Epithelial cell of proximal tubule (primary cell): ENCODE measurements at places on chromosomes 2 and 18.

DNA sequence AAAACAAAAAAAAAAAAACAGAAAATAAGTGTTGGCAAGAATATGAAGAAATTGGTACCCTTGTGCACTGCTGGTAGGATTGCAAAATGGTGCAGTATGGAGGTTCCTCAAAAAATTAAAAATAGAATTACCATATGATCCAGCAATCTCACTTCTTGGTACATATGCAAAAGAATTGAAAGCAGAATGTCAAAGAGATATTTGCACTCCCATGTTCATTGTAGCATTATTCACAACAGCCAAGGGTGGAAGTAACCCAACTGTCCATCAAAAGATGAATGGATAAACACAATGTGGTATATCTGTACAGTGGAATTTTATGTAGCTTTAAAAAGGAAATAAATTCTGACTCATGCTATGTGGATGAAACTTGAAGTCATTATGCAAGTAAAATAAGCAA, 72.8 kb upstream of the POU3F3 start:
- no peak for DNase-seq

- DNase-seq, result no peak
These were observed 65.0 kb upstream of the NYAP2 start for GRCh38 chr2:225334514-225334913.

DNA sequence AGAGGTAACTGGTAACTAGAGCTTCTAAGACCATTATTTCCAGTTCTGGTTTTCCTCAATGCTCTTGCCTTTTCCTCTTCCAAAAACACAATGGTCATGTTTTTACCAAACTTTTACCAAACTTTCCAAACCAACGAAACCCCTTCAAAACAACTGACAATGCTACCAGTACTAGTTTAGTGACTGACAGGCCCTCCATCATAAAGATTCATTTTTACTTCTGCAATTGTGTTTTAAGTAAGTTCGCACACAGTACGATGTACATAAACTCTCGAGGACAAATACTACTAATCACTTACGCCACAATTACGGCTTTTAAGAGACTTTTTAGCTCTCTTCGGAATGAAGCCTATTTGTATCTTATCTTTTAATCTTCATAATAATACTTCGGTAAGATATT, 900 bp downstream of the C18orf32 start:
- no peak for DNase-seq

DNA sequence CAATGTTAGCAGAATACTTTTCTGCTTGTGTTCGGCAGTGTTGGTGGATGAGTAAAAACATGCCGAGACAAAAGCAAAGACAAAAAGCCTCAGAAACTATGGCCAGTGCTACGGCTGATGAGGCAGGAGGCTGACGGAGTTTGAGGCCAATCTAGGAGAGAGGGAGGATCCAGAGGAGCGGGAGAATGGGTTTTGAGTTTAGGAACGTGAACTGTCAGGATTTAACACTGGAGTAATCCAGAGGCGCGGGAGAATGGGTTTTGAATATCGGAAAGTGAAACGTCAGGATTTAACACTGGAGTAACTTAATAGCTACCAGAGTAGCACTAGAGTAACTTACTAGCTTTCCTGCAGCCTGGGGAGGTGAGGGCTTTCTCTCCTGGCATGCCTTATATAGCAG, 37.4 kb downstream of the LYPD6B start:
- DNase-seq, result no peak

DNA sequence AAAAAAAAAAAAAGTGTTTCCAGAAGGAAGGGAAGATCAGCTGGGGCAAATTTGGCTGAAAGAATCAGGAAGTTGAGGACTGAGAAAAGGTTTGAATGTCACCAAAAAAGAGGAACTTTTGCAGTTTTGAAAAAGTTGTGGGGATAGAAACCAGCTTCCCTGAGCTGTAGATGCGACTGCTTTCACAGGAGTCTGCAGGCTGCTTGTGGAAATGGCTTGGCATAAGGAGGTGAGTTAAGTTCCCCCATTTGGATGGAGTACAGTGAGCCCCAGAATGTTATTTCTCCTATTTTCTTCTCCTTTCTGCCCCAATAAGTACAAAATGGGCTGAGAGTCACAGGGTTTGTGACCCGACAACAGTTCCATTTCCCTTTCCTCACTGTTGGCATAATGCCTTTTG, 16.5 kb upstream of the ME2 start:
- DNase-seq, result no peak

DNA sequence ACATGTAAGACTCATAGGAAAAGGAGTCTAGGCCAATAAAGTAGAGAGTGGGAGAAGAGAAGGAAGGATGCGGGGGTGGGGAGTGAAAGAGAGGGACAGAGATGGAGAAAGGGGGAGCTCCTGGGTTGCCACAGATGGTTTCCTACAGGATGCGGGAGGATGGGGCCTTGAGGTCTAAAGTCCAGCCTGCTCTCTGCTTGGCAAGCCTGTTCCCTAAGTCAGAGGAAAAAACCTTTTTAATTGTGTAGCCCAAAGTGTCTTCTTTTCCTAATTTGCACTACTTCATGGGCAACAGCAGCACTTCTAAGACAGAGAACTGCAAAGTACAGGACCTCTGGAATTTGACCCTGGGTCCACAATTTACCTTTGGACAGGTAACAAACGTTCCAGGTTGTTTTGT, 1.4 kb upstream of the FAM110C start:
- DNase-seq, result no peak

GRCh38 chr2:72942881-72943418, 25.6 kb downstream of the EMX1 start:
- no peak for DNase-seq

DNA sequence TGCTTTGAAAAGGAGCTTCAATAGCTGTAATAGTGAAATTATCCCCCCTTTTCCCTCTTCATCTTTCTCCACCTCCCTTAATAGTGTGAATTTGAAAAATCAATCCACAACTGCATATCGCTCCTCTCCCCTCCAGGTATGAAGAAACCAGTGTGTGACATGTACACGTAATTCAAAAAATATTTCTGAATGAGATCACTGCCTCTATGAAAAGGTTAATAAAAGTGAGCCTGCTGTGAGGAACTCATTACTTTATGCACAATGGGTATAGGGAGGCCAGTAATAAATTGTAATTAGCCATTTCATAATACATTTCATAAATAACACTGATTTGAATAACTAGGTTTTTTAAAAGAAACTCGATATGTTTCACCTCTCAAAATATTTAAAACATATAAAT, 209.0 kb upstream of the KYNU start:
- DNase-seq, result no peak

DNA sequence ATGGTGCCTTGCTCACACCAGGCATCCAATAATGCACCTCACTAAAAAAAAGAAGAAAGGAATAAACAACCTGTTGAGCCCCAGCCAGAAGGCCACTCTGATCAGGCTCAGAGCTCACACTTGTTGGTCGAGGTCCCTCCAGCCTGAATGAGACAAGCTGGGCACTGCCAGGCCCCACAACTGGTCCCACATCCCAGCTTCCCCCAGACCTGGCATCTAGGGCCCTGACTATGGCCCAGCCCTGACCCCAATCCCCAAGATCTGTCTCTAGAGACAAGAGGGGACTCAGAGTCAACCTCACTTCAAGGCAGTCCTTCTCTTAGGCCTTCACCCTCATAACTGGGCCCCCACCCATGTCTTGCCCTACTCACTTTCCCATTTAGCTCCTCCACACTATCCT, 22.4 kb downstream of the TEX51 start:
- no peak for DNase-seq

DNA sequence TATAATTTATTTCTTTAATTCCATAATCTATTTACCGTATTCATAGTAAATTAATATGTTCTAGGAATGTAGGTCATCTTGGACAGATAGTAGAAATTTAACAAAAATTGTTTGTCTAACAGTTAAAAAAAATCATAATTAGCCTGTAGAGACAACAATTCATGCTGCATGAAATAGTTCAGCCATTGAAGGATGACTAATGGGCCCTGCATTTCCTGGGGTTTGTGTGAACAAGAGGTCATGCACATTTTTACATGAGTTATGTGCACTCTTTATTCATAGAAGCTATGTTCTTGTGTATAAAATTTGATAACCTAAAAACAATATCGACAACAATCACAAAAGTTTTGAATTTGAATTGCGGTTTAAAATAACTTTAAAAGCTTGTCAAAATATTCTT, 1663.6 kb downstream of the SUCLG1 start:
- DNase-seq, result no peak

DNA sequence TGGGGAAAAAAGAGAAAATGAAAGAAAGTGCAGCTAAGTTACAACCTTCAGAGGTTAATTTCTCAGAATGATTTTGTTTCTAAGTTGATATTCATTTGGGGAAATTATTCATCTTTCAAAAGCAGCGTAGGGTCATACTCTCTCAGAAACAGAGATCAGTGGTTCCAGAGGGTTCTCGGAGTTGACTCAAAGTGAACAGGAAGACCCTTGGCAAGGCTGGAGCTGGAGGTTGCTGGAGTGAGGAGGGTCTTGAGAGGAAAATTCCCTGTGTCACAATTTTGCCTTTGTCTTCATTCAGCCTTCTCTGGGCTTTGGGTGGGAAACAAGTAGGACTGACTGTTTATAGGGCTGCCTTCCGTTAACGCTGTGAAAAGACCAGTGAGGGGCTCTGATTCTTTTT, 168.2 kb downstream of the ICOS start:
- no peak for DNase-seq

GRCh38 chr2:168212167-168212566, 35.2 kb downstream of the STK39 start:
- no peak for DNase-seq

DNA sequence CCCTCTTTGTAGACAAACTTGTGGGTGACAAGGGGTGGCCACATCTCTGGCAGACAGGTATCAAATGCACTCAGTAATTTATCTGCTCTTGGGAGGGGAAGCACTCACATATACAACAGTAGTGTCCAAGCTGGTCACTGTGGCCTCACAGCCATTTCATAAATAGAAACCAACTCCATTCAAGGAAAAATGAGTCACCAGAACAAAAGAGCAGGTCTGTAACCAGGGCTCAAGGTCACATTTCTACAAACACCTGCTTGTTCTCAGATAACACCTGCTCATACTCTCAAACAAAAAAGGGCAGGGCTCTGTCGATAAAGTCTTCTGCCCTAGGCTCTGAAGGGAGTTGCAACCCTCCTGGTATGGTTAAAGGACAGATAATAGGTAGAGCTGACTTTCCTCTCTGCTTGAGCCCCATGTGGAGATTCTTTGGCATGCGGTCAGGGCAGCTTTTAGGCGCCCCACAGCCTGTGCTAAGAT, 459.0 kb downstream of the BCL11A start:
- no peak for DNase-seq

DNA sequence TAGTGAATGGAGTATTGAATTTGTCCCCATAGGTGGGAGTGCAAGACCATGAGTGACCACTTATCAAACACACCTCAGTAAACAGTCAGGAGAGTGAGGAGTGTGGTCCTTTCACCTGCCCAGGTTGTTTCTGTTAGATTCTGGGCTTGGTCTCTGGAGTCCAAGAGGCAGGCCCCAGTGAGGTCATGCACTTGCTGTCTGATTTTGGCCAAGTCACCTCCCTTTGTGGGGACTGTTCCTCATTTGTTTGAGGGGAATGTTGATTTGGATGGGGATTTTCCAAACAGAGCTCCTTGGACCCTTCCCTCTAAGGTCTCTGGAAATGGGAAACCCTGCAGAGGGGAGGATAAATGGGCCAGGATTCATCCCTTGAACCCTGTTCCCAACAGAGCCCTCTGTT, 7.3 kb downstream of the IL1RN start:
- no peak for DNase-seq

DNA sequence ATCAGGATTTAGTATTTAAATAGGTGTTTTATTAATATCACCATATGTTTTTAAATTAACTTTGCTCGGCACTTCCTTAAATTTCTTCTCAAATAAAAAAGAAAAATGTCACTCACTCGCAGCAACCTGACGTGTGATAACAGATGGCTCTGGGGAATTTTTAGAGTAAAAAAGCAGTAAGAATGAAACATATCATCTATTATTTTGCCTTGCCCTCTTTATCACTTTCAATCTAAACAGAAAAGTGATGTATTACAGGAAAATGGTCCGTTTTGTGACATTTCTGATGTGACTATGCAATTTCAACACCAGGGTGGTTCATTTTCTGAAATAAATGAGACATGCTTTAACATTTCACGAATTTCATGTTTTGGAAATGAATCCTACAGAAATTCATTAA, 1368.0 kb upstream of the LRRTM1 start:
- DNase-seq, result no peak

DNA sequence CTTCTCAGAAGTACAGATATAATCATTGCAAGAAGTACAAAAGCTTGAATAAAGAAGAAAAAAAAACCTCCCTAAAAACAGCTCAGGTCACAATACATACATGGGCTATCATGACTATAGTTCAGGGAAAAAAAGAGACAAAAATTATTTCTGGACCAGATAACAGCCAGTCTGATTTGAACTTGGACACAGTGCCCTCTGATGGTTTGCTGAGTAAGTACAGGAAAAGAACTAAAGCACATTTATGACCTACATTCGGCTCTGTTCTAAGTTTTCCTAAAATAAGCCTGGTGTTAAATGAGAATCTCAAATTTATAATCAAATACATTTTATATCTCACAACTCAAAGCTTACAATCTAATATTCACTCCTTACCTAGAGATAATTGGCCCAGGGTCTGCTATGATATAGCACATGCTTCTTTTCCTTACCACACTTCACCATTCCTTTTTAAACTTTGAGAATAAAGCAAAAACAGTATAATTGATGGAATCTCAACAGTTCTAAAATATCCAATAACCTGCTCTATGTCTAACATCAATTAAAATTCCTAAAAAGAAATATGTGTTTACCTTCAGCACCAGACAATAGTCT, 81.1 kb downstream of the RAPH1 start:
- DNase-seq, result no peak

GRCh38 chr2:195495351-195495750, 161.7 kb upstream of the SLC39A10 start:
- DNase-seq, result no peak

DNA sequence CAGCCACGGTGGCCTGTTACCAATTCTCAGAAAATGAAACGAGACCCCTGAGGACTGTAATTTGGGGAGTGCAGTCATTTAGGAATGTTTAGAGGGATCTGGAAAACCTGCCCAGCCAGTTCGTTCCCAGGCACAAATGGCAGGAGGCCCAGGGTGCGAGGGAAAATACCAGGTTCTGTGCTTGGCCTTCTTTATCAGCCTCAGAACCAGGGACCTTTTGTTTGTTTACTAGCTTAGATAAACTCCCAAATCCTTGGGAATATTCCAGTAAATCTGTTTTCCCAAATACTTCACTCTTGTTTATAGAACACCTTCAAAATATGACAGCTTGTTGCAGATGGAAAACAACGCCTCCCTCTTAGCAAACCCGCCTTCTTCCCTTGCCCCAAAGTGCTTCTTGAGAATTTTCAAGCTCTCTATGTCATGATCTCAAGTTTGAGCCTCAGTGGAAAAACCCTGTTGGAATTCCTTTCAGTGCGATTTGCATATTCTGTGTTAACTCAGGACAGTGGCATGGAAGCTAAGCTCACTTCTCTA, 400.3 kb upstream of the SMIM21 start:
- DNase-seq, result no peak

GRCh38 chr2:190068764-190069163, 6.2 kb upstream of the MSTN start:
- DNase-seq, result no peak

DNA sequence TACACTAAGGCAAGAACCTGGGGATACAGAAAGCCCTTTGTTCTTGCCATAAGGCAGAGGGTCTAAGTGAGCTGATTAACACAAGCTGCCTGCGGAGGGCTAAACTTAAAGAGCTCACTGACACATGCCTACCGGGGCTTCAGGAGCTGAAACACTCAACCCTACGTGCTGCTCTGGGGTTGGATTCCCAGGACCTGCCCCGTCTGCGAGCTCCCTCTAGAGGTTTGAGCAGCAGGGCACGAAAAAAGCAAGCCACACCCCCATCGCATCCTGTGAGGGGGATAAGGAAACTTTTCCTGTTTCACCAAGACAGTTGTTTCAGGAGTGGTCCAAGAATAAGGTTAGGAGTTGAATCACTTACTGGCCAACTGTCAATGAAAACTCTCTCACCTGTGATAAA, 562.1 kb downstream of the TMX3 start:
- DNase-seq, result no peak
